ENCODE measurements at places on chromosomes 11 and 22.

GRCh38 chr11:96134602-96135001 is 208.4 kb downstream of the MAML2 start:
- DNase-seq, result no peak

DNA sequence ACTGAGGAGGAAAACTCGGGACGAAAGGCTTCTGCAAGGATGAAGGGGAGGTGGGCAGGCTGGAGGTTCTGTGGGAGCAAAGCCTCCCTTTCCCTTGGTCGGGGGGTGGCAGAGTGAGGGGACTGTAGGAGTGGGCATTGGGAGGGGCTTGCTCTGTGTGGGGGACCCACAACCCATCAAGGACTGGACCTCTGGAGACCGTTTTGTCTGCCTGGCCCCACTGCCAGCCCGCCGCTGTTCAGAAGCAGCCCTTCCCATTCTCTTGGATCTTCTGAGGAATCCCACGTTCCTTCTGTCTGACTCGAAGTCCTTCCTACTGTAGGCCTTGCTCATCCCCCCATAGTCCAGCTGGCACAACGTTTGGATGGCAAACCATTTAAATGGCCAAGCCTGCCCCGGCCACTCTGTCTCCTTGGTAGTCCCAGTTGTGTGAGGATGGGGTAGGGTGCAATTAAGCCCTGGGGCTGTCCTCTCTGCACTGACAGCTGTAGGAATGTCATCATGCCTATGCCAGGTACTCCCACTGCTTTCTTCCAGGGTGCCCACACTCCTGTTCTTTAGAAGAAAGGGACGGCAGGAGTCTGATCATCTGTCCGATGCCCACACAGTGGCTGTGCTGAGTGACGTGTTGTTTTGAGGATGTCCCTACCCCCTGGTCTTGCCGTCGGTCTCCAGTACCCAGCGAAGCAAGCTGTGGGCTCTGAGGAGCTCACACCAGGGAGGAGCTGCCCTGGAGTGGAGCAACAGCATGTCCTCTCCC is 17.0 kb upstream of the NECTIN1 start:
- no peak for DNase-seq

GRCh38 chr11:65767406-65767805 is 13.4 kb downstream of the AP5B1 start:
- no peak for DNase-seq

GRCh38 chr11:66478729-66479393 is 1.4 kb upstream of the DPP3 start:
- DNase-seq, result peak; percentile 31

GRCh38 chr11:66317723-66318599 is 1.1 kb upstream of the CD248 start:
- DNase-seq, result peak; percentile 59

DNA sequence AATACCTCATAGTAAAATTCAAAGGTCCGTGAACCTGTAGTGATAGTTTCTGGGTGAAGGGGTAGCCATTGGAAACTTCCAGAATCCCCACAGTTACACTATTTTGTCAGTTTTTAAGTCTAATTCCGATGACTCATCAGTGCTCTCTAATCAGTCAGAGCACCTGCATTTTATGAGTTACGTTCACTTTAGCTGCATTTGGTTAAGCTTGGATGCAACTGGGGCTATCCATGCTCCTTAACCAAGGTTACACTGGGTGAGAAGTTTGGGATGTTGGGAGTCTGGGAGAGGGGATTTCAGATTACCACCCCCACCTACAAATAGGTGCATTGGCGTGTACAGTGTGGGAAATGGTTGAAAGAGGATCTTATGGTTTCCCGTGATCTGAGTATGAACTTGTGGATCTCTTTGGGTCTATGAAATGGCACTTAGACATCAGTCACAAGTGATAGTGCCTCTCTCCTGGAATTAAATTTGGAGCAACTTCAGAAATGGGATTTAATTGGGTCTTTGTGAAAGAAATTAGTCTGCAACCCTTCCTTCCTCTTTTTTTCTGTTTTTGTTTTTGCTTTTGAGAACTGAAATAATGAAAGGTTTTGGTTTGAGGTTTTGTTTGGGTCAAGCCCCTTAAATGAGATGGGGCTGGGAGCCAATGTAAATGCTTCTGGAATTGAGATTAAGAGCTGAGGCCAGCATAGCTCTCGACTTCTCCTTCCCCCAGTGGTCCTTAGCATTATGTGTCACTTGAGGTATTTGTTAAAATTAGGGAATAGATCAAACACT is 31.5 kb downstream of the EHF start:
- no peak for DNase-seq

All from AG20443 (cell line).